ENCODE measurements at places on chromosomes 5 and 9.

GRCh38 chr5:102889033-102889432 is 133.9 kb downstream of the PAM start:
- no peak for DNase-seq

GRCh38 chr5:78720227-78720985 is 71.8 kb upstream of the LHFPL2 start:
- DNase-seq: no peak

DNA sequence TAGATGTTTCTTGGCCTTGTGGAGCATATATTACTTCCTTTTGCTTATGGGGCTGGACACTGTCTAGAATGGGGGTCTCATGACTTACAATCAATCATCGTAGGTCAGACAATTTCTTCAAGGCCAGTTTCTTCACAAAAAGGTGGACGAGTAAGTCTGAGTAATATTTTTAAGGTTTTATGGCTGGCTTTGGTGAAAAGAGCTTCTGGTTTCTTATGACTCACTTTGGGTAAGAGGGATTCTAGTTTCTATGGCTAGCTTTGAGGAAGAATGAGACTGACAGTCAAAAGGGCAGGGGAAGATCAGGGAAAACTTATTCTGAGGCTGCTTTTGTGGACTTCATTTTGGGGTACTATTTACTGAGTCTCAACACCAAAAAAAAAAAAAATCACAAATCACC is 2067.2 kb upstream of the C9orf72 start:
- no peak for DNase-seq

DNA sequence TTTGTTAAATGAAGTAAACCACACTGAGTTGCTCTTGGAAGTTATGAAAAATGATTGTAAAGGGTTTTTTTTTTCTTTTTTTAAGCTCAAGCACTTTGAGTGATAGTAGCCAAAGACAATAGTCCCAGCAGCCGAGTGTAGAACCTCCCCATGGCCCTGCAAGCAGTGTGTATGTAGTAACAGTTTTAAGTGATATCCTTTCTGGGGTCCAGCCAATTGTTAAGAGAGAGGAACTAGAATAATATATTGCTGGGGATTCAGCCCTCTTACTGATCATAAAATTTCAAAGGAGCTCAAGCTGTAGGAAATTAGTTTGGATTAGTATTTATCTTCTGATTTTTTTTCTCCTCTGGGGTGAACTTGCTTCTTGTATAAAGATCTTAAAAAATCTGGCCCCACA is 43.2 kb downstream of the NPR3 start:
- DNase-seq: no peak

DNA sequence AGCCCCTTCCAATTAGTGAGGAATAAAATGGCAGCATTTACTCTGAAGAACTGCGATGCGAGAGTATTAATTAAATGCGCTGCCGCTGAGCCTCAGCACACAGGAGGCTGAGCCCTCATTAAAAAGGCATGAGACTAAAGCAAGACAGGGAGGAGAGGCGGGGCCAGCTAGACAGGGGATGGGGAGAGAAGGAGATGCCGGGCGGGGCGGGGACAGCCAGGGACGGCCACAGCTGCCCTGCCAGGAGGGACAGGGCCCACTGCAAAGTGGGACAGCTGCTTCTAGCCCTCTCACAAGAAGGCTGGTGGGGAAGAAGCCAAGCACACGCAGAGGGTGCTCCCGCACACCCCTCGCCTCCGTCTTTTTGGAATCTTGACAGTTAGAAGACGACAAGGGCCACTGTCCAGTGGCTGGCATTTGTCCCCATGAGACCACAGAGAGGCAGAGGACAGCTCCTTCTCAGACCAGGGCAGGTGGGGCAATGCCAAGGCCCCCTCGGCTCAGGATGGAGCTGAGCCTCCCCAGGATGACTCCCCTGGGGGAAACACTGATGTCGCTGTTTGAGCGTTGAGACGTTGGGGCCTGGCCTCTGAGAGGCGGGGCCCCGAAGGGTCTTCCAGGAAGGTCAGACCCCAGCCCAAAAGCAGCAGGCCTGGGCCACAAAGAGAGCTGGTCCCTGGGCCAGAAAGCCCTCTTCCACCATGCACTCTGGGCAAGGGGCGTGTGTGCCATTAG is 26.9 kb downstream of the ADAMTS2 start:
- no peak for DNase-seq

DNA sequence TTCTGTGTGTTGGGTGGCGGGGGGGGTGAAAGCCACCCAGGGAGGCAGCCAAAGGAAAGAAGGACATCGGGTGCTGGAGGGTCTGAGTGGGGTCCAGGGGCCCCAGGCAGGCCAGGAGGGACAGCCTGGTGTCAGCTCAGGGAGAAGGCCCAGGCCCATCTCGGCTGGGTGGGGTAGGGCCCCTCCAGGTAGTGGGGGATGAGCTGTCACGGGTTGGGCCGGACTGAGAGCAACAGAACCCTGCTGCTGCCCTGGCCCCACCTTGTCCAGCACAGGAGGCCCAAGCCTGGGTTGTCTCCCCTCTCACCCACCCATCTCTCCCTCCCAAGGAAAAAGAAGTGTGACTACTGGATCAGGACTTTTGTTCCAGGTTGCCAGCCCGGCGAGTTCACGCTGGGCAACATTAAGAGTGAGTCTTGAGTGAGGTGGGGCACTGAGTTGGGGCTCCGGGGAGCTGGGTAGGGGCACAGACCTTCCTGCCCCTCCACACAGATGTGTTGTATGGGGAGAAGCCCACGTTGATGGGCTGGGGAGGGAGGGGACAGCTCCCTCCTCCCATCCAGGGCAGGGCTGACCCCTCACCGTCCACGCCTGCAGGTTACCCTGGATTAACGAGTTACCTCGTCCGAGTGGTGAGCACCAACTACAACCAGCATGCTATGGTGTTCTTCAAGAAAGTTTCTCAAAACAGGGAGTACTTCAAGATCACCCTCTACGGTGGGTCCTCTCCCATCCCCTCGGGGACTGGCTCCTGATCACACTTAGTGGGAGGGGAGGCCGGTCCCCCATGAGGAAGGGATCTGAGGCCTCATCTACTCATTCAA is 2.3 kb downstream of the LCN2 start:
- no peak for DNase-seq

GRCh38 chr9:86626802-86627201 is 272.6 kb upstream of the TUT7 start:
- no peak for DNase-seq

- no peak for DNase-seq
Observed at GRCh38 chr9:134056483-134057306, 11.1 kb downstream of the BRD3 start.

DNA sequence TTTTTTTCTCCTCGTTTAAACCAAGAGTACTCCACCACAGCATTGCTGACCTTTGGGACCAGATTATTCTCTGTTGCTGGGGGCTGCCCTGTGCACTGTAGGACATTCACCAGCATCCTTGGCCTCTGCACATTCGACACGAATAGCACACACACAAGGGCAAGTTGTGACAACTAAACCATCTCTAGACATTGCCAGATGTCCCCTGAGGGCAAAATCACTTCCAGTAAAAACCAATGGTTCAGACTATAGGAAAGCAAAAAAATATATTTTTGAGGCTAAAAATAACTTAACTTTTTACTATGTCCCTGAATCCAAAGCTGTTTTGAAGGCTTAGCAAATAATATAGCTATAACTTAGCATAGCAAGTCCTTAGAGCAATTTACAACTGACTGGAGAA is 65.9 kb downstream of the SEMA5A start:
- no peak for DNase-seq

DNA sequence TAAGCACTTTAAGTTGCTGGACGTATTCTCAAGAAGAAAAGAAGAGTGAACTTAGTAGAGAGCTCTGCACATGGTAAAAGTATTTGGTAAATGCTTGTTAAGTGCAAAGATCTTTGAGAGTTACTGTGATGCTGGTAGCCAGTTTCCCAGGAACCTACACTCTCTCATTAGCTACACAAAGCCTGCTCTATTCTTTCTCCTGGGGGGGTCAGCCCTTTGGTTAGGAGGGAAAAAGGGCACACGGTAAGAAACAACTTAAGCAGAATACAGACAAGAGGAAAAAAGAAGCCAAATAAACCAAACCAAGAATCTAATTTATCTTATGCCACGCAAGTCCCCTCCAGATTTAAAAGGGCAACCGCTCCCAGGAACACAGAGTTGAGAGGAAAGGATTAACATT is 1100.1 kb upstream of the CDH10 start:
- no peak for DNase-seq

GRCh38 chr9:124259158-124259808 is 1.5 kb downstream of the NEK6 start:
- DNase-seq: no peak

DNA sequence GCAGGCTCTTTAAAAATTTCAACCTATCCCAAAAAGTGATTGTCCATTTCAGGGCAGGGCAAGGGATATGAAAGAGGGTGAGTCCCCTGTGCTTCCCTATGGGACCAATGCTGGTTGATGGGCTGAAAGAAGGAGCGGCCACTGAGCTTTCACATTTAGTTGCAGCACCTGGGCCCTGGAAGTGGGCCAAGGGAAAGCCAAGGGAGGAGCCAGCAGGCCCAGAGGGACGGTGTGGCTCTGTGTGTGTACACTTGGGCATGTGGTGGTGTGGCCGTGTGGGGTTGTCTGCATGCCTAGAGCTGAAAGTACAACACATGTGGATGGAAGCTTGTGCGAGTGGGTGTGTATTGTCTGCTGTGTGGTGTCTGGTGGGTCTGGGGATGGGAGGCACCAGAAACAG is 14.0 kb upstream of the PSMD5 start:
- no peak for DNase-seq

DNA sequence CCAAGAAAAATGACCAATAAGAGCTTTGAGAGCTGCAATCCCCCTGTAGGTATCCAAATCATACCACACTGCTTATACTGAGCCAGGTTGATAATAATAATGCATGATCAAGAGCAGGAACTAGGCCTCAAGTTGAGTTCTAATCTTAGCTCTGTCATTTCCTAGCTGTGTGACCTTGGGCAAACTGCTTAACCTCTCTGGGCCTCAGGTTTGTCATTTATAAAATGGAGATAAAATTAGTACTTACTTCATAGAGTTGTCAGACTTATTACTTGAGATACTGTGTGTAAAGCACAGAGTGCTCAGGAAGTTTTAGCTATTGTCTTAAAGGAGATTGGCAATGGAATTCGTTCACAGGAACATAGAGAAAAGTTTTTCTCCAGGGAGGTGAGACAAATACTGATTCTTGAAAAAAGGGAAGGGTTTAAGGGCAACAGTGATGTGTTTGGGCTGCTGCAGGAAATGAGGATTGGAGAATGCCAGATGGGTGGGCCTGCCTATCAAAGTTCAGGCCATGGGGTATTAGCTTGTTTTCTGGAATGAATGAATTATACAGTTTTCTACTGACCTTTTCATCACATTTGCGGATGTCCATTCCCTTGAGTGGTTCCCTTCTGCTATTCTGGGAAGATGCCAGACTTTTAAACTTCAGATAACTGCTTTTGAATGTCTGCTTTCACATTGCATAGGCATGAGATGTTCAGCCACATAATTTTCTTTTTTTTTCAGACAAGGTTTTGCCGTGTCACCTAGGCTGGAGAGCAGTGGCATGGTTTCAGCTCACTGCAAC is 10.2 kb upstream of the ATP6V0E1 start:
- DNase-seq: no peak

- DNase-seq: no peak
Observed at GRCh38 chr5:2164586-2164985, 281.9 kb upstream of the IRX4 start.

- no peak for DNase-seq
Observed at GRCh38 chr9:4157584-4158499, 142.0 kb downstream of the GLIS3 start.

DNA sequence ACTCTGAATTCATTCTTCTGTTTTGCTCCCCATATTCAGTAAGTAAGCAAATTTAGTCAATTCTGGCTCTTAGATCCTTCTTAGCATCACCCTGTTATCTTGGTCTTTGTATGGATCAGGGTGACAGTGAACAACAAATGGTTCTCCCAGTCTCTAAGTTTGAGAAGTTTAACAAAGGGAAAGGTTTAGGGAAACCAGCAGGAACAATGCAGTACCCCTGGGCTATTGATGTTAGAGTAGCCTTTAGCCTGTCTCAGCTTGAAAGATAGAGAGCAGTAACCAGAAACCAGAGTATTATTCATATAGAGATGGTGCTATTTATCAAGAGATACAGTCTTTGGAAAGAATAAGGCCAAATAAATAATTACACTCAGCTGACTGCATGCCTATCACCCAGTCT is 241.8 kb downstream of the CDH12 start:
- DNase-seq: no peak

GRCh38 chr5:152593388-152593787 is 188.3 kb upstream of the NMUR2 start:
- no peak for DNase-seq

- no peak for DNase-seq
Observed at GRCh38 chr5:139746691-139747582, 48.7 kb upstream of the PSD2 start.

- no peak for DNase-seq
Observed at GRCh38 chr5:52990528-52990925, 1.4 kb downstream of the ITGA2 start.

DNA sequence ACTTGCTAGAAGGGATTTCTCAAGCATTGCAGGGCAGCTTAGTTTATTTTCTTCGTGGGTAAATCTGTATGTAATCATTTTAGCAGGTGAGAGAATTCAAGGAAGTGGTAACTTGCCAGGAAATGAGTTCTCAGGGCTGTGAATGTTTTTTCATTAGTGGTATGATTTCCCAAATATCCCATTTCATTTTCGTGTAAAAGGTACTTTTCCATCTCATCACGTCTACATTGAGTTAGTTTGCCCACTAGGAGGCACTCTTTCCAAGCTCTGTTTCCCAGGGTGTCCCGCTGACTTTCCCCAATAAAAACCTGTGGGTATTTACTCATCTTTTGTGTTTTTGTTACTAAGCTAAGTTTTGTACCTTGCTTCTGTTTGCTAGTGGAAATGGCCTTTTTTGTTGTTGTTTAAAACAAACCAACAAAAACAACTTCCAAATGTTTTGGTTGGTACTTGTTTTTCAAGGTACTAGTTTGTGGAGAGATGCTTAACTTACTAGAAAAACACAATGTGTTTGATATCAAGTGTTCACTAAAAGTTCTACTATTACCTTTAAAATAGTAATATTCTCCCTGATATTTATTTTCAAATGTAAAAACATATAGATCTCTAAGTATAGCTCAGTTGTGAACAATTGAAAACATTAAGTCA is 373.6 kb downstream of the ADGRV1 start:
- DNase-seq: no peak

DNA sequence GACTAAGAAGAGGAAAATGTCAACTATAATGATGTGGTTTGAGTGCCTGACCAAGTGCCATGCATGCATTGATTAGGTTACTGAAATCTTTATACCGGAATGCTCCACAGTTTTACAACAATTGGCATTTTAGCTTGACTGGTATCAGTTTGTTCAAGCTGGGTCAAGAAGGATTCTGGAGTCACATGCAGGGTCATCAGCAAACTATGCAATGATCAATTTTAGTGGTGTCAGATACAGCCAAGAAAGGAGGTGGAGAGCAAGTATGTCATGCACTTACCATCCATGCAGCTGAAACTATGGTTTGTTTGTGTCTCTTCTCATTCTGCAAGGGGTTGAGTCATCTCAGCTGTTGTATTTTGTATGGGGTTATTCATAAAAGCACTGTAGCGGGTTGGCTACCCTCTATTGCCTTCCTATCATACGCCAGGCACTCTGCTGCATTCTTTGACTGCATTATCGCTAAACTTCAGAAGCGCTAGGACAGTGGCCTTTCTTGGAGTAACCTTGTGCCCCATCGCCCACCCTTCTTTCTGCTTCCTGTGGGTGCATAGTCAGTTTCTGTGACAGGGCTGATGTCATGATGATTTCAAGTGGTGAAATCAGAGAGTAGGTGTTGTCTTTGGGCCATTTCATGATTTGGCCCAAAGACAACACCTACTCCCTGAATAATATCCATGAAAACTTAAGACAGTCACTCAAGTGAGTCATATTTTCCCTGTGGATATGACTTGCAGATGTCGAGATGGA is 145.4 kb downstream of the MTX3 start:
- DNase-seq: no peak

- DNase-seq: no peak
Observed at GRCh38 chr9:16715404-16715803, 155.1 kb downstream of the BNC2 start.
